ENCODE measurements at places on chromosomes 3 and 15.

DNA sequence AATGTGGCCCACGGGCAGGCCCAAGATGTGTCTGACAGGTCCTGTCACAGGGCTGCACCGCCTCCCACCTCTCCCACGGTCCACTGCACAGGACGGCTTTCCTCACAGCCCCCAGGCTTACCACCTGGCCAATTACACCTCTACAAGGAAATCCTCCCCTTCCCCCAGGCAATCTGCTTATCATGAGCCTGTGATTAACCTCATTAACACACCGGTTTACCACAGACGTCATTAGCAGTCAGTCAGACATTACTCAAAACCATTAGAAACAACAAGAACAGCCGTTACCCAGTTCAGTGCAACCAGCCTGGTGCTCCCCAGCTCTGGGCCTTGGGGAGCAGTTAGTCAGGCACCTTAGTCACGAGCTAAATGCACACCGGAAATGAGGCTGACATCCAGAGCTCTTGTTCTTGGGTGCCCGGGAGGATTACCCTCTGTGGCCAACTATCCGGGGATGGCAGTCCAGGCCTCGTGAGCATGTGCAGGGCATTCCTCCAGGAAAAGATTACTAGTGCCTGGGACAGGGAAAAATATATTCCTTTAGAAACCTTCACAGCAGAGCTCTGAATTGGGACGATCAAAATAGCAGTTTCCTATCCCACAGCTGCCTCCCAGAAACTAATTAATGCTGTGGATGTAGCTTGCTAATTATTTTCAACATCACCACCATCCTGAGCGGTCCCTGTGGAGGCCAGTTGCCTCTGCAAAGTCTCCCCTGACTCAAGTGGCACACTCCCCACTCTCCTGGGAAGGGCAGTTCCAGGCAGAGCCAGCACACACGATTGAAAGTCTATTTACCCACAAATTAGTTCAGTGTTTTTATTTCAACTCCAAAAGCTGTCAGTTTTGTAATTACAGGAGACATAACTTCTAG lies 117.4 kb upstream of the ZBED2 start:
- DNase-seq = no peak

GRCh38 chr15:80433836-80434235 lies 29.7 kb downstream of the ARNT2 start:
- no peak for DNase-seq

GRCh38 chr3:58528629-58529028 lies 8.4 kb downstream of the ACOX2 start:
- no peak for DNase-seq

GRCh38 chr3:74328435-74328834 lies 286.0 kb downstream of the CNTN3 start:
- DNase-seq = no peak

GRCh38 chr3:137772214-137772955 lies 8.3 kb downstream of the SOX14 start:
- DNase-seq = no peak

- DNase-seq = no peak
These were observed 61.4 kb downstream of the UMPS start for GRCh38 chr3:124791639-124792151.

GRCh38 chr3:4245671-4246070 lies 57.5 kb upstream of the SETMAR start:
- DNase-seq = no peak

DNA sequence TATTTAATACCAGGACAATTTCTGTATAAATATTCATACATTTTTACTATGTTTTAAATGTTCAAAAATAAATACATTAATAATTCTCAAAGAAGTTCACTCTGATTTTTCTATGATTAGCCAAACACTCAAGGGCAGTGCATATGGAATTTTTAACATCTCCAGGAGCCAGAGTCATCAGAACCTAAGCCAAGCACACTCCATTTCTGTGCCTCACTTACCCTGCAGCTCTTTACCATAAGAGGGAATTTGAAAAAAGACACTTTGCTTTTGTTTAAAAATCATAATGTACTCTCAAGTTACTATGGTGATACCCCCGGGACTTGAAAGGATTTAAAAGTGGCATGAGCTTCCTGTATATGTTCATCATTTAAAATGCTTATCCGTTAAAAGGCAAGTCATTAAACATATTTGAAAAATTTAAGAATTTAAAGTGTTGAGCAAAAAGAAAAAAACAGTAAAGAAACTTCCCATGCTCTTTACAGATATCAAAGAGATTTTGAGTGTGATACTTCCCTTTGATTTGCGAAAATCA lies 747.4 kb upstream of the NECTIN3 start:
- no peak for DNase-seq

- DNase-seq = no peak
These were observed 281.6 kb downstream of the MBNL1 start for GRCh38 chr3:152550284-152550683.

- no peak for DNase-seq
These were observed 146.4 kb downstream of the EPHA6 start for GRCh38 chr3:96960661-96961330.

DNA sequence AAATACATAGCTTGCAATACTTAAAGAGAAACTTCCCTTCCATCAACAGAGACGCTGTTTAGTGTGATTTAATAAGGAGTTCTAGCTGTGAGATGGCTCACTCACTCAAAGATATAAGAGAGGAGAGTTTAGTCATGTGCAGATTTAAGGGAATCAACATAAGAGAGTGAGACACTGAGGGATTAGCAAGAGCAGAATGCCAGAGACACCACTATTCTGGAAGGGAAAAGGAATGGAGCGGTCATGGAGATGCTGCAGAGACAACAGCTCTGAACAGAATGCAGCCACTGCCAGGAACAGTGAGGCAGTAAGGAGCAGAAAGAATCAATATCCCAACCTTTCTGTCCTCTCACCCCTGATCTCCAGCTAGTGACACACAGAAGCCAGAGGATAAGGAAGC lies 248.8 kb downstream of the MBNL1 start:
- DNase-seq = no peak

GRCh38 chr15:92415639-92416297 lies 22.1 kb downstream of the ST8SIA2 start:
- DNase-seq = no peak

GRCh38 chr3:33111581-33111980 lies 2.2 kb upstream of the CRTAP start:
- DNase-seq = no peak

GRCh38 chr15:28255965-28256364 lies 66.0 kb downstream of the HERC2 start:
- no peak for DNase-seq

GRCh38 chr15:72284781-72285180 lies 12.4 kb upstream of the PARP6 start:
- DNase-seq = no peak

GRCh38 chr3:13052191-13052820 lies 20.9 kb downstream of the IQSEC1 start:
- DNase-seq = no peak

- DNase-seq = no peak
These were observed 332.9 kb downstream of the ROBO2 start for GRCh38 chr3:77372634-77373346.

GRCh38 chr3:179450261-179450701 lies 989 bp downstream of the GNB4 start:
- DNase-seq = no peak

DNA sequence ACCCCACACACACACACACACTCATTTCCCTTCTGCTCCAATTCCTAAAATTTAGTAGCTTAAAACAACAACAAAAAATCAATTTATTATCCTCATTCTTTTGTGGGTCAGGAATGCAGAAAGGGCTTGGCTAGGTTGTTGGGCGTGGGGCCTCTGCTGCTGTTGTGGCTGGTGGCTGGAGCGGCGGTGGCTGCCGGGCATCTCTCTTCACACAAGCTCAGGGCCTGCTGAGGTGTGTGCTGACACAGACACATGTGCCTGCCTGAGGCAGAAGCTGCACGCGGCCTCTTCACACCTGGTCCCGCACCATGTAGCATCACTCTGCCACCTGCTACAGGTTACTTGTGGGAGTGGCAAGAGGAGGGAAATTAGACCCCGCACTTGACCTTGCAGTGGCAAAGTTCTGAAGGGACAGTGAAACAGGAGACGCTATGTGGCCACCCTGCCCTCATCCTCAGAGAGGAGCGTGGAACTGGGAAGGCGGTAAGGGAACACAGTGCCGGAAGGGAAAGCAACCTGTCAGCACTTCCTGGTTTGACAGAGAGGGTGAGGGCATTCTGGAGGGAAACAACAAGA lies 64.0 kb upstream of the PRR20G start:
- DNase-seq = no peak

GRCh38 chr3:56919137-56919796 lies 117.5 kb upstream of the ARHGEF3 start:
- no peak for DNase-seq

DNA sequence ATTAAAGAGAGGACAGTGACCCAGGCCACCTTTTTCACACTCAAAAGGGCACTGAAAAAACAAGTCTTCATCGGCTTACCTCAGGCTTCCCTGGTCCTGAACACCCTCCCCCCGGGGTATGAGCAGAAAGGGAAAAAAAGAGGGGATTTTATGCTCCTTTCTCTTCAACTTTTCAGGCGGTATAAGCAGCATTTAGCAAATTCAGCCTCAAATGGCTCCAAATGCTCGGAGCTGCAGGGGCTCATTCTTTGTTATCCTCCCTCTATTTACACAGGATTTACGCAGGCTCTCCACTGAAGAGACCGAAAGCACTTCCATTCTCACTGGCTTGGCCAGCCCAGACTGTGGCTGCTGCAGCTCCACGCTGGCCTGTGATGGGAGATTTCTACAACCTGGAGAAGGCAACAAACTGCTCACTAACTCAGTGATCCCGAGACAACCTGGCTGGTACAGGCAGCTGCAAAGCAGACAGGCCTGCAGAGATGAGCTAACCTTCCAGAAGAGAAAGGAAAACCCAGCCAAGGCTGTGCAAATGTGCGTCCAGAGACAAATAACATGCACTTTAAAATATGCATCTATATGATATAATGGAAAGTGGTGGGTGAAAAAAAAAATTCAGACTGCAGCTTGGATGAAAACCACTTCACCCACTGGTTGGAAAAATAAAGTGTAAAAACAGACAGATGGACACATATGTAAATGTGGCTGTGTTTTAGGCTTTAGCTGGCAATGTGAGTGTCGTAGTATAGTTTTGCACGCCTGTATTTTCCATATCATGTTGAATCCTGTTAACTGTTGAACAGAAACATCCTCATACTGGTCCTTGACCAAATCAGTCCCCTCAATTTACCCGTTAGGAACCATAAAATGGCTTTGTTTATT lies 54.2 kb downstream of the MEIS2 start:
- DNase-seq = no peak

GRCh38 chr3:66416556-66417304 lies 84.1 kb downstream of the LRIG1 start:
- DNase-seq = no peak

GRCh38 chr15:62938825-62939224 lies 103.7 kb upstream of the TPM1 start:
- DNase-seq = no peak

- no peak for DNase-seq
These were observed 56.7 kb downstream of the DRD3 start for GRCh38 chr3:114122027-114122709.

DNA sequence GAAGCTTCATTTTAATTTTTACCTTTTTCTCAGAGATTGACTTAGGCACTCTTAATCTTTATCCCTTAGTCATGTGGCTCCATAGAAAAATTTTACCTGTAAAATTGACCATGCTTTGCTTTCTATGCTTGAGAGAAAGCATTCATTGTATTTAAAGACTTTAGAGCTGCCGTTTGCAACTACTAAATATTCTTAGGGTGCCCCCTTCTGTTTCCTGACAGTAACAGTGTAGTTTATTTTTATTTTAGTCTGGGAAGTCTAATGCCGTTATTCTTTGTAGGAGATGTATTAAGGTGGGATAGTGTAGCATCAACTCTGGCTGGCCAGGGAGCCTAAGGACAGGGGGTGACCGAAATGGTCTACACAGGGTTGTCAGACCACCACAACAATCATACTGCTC lies 84.5 kb upstream of the SYNPR start:
- no peak for DNase-seq

All from naive B cell (primary cell).